C1 segment of cervical spinal cord (tissue), 14 donors: ENCODE measurements at places on chromosomes 3 and 15.

DNA sequence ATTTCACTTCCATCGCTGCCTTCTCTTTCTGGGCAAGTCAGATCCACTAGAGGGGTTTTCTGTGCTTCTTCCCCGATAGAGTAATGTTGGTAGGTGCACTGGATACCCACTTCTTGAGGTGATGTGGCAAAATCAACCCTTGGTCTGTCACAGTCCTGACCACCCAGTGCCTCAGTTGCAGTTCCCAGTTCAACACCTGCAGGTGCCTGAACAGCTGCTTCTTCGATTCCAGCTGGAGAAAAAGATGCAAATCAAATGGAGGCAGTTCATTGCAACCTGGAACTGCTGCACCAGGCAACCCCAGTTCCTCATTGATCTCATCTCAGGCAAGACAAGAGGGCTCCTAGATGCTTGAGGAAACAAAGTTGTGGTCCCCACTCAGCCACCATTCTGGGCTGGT is 186.6 kb downstream of the UBE2E2 start:
- DNase-seq = no peak

- DNase-seq = no peak
Observed at GRCh38 chr3:88678747-88679146, 428.7 kb upstream of the EPHA3 start.

DNA sequence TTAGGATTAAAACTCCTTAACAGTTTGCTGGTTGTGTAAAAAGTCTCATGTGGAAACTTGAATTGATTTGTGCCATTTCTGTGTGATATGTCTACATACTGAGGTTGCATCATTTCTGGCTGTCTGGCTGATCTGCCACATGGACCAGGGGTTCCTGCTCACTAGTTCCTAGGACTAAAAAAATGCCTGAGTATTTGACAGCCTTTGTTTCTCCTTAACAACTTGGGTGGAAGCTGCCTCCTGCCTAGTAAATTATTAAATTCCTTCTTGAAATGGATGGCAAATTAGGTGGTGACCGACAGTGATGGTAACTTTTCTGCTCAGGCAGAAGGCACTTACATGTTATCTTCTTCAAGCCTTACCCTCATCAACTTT is 226.9 kb upstream of the MRPL3 start:
- DNase-seq = no peak

GRCh38 chr3:134255404-134255803 is 4.7 kb upstream of the RYK start:
- no peak for DNase-seq

GRCh38 chr15:92451225-92451825 is 57.6 kb downstream of the ST8SIA2 start:
- DNase-seq = no peak

GRCh38 chr3:46948830-46949671 is 27.5 kb downstream of the CCDC12 start:
- no peak for DNase-seq

- DNase-seq = no peak
Observed at GRCh38 chr3:21446027-21446426, 305.0 kb downstream of the ZNF385D start.

GRCh38 chr3:52779011-52779836 is 1.8 kb downstream of the ITIH1 start:
- no peak for DNase-seq

DNA sequence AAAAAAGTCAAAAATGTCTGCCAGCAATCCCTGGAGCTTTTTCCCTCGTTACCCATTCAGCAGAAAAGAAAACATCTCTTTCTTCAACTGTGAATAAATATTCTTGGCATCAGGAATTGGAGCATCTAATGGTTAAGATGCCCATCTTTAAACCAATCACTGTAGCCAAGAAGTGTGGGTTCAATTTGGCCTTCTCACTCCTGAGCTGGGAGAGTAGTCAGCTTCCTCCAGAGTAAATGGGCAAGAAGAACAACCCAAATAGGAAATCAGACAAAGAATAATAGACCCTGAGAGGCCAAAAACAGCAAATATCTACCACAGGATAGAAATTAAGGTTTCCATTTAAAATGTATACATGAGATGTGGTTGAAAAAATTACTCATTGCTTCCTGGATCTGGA is 508.0 kb upstream of the MDFIC2 start:
- DNase-seq = no peak

DNA sequence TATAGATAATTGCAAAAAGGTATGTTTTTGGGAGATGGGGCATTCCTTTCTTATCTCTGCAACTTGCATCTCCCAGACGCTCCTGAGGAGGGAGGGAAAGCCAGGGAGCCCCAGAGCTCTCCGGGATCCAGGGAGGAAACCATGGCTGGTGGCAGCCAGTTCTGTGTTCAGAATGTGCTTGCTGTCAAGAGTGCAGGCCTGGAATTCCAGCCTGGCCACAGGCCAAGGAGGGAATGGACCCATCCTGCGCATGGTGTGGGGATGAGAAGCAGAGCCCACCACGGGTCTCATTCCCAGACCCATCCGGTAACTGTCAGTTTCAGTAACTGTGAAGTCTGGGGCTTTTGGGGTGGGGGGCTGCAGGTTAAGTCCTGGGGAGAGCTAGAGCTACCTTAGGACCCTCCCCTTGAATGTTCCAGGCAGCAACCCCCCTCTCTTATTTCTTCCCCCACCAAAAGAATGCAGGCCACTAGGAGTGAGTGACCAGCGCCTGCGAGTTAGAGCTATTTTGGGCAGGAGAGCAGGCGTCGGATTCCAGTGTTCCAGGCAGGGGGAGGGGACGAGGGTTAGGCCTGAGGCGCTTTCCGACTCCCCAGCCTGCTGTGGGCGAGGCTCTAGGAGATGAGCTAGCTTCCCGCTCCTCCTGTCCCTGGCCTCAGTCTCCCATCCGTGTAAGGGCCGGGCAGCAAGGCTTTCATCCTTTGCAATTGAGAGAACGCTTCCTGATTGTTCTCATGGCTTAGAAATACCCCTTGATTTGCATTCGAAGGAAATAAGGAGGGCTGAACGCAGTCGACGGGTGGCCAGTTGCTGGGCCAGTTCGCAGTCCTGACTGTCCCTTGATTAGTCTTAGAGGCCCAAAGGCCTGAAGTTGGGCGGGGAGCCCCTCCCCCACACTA is 781 bp upstream of the DAG1 start:
- no peak for DNase-seq

DNA sequence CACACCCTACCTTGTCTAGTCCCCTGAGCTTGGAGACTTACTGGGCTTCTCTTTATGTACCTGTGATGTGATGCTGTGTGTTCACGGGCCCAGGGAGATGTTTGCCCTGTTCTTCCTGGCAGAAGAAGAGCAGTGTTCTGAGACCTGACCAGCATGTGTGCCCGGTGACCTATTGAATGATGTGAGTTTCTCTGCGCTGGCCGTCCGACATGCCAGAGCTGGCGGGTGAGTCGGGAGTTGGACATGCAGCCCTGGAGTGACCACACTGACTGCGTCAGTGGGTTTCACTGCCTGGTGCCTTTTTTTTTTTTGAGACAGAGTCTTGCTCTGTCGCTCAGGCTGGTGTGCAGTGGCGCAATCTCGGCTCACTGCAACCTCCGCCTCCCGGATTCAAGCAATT is 42.3 kb downstream of the CGNL1 start:
- no peak for DNase-seq

- no peak for DNase-seq
Observed at GRCh38 chr3:161672478-161672877, 175.9 kb downstream of the OTOL1 start.

- DNase-seq = no peak
Observed at GRCh38 chr15:99592145-99592791, 26.5 kb downstream of the MEF2A start.

- no peak for DNase-seq
Observed at GRCh38 chr3:124829178-124829818, 57.9 kb downstream of the ITGB5 start.

DNA sequence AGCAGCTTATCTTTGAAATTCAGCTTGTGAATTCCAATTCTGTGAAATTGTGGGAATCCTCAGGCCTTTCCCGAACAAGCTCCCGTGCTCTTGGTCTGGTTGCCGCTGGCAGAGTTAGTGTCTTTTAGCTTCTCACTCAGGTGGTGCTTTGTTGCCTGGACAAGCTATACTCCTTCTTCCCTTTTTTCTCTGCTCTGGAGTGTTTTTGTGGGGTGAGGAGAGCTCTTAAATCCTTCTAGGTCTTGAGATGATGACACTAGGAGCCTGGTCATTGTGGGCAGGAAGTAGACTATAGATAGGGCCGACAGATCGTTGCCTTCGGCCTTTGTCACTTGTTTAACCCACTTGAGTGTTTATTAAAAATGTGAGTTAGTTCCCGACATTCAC is 93.8 kb downstream of the SLCO3A1 start:
- no peak for DNase-seq

DNA sequence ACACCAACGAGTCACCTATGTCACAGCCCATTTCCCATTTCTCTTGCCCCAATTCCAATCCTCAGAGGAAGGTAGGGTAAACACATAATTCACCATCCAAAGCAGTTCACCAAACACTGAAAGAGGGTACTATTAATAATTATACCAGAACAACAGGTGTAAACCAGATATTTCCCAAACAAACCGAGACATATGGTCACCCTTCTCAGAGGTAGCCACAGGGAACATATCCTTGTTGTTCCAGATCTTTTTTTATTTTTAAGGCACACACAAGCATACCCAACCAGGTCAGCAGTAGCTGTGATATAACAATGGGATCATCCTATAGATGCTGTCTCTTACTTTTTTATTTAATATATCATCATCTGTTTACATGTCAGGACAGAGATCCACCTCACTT is 24.7 kb downstream of the MAGI1 start:
- no peak for DNase-seq

GRCh38 chr3:134028486-134029255 is 1.1 kb downstream of the SLCO2A1 start:
- DNase-seq = no peak

GRCh38 chr15:71454462-71454996 is 339.3 kb downstream of the THSD4 start:
- no peak for DNase-seq

DNA sequence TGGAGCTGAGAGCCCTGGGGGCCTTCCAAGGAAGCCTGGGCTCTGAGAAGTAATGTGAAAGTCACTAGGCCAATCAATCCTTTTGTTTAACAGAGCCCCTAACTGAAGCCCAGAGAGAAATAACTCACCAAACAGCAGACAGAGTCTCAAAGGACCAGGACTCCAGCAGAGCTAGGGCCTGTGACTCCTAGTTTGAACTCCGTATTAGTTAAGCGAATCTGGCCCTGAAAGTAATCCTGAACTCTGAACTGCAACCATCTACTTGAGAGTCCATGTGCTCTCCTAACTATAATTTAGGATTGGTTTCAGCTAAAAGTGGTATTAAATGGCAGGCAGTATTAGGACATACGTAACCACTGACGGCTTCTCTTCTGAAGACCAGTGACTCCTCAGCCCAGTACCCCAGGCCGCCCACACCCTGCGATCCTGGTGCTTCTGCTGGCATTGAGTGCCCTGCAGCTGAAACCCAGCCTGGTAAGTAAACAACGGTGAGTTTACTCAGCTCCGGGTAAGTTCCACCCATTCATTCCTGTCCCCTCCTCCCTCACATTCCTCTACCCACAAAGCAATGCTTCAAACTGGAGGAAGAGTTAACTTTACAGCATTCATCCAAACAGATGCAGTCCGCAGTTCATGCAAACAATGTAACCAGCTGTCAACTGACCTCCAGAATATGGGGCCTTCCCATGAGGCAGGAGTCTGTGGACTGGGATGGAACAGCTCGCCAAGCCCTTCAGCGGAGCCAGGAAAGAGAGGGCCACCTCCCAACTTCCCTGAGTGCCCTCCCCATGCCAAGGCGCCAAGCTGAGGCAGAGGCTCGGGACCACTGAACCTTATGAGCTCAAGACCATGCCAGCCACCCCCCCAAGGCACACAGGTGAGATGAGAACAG is 7.3 kb downstream of the MYO5C start:
- DNase-seq = no peak

- DNase-seq = no peak
Observed at GRCh38 chr15:62739507-62739906, 303.0 kb upstream of the TPM1 start.

GRCh38 chr15:25792128-25792527 is 71.0 kb downstream of the ATP10A start:
- no peak for DNase-seq

- no peak for DNase-seq
Observed at GRCh38 chr3:87733671-87734367, 325.0 kb downstream of the CGGBP1 start.

- DNase-seq = no peak
Observed at GRCh38 chr3:65126527-65127410, 439.0 kb upstream of the ADAMTS9 start.

GRCh38 chr3:140089403-140090072 is 154.6 kb downstream of the CLSTN2 start:
- DNase-seq = no peak

DNA sequence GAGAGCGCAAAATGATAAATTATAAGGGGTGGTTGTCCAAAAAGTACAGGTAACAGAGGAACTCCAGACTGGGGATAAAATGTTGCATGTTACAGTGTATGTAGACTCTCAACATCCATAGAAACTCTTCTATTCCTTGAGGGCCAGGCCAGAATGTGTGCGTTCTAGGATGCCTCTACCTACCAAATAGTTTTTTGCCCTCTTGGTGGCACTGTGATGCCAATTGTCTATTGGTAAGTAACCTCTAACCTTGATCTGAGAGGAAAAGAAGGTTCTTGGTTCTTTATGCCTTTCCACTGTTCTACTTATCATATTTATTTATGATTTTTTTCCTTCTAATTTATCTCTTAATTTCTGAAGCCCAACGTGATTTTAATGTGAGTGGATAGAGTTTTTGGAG is 424.6 kb downstream of the GRM7 start:
- DNase-seq = no peak

- no peak for DNase-seq
Observed at GRCh38 chr3:187017511-187018230, 87.3 kb downstream of the ST6GAL1 start.

DNA sequence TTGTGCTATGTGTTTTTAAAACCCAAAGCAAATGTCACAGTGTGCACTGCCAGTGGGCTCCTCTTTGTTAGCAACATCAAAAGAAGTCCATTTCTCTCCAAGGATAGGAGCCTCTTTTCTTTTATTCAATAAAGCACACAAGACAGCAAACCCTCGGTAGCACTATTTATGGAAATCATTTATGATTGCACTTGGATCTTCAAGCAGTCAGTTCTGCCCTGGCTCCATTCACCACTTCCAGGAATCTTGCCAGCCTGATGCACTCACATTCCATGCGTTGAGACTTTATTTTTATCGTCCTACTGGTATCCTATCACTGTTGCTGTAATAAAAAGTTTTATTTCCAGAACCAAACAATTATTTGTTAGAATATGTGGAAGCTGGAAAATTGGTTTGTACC is 412.1 kb downstream of the TBL1XR1 start:
- no peak for DNase-seq

- DNase-seq = no peak
Observed at GRCh38 chr3:106820726-106821362, 556.4 kb upstream of the CCDC54 start.

DNA sequence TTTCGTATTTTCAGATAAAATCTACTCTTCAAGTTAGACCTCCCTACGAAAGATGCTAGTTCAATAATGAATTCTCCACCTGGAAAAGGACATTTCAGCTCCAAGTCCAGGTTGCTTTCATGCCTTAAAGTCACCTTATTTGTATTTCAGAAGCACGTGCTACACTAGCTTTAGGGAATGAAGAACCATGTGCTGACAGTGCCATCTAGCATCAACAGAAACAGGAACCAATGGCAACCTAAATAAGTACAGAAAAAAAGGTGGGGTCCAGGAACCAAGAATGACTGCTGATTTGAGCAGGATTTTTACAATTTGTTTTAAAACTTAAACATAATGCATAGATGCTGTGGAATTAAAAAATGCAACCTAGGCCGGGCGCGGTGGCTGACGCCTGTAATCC is 77.6 kb upstream of the SNRPN start:
- DNase-seq = no peak
